Non-pigmented ciliary epithelial cell (primary cell): ENCODE measurements at places on chromosomes 1 and 21.

DNA sequence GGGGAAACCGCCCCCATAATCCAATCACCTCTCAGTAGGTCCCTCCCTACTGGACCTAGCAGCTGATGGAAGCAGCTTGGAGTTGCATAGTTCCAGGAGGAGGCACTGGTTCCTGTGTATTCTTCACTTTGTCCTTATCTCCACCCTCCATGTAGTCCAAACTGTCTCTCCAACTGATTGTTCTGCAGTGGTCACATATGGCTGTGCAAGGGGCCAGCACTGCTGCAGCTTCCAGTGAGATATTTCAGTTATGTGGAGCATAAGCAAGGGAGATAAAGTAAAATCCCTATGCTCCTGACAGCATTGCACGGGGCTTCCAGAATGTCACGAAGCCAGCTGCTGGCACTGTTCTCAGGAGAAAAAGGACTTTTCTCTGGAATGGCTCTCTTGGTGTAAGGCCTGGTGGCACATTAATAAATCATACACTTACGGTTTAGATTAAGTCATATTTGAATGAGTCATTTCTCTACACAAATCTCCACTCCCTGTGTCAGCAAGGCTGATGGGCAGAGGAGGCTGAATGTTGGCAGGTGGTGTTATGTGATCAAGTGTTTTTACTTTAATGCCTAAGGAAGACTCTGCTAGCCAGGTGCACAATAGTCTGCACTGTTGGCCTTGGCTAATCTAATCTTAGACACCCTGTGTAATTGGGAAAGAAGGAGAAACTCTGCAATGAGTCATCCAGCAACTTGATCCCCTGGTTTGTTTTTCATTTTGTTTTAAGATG lies 93.4 kb downstream of the KCNK1 start:
- DNase-seq, result peak; percentile 11

DNA sequence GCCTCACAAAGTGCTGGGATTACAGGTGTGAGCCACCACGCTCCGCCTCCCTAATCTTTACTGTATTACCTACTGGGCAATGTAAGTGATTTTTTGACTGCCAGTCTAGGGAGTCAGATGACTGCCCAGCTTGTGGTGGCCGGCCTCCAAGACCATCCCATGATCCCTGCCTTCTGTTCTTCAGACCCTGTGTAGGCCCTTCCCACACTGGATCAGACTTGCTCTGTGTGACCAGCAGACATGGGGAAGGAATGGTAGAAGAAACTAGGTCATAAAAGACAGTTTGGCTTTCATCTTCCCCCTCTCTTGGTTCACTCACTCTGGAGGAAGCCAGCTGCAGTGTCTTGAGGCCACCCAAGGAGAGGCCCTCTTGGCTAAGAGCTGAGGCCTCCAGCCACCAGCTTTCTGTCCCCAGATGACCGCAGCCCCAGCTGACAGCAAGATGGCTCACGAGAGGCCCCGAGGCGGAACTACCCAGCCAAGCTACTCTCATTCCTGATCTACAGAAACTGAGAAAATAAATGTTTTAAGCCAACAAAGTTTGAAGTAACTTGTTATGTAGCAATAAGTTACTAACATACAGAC lies 14.5 kb upstream of the CBR3 start:
- no peak for DNase-seq

DNA sequence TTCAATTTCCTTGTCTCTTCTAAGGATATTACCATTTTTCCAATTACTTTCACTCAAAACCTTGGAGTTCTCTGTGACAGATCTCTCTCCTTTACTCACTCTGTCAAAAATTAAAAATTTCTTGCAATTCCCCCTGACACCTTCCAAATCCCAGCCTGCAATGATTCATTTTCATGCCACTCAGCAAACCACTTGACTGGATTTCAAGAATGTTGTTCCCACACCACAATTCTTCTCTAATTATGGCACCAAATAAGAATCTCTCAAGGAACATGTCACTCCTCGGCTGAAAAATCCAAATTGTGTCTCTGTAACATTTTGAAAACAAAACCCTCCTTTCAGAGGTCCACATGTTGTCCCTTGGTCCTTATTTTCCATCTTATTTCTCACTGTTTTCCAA lies 438.9 kb upstream of the ZP4 start:
- no peak for DNase-seq

- no peak for DNase-seq
Measured at GRCh38 chr21:45040157-45040711, 34.1 kb upstream of the ADARB1 start.

DNA sequence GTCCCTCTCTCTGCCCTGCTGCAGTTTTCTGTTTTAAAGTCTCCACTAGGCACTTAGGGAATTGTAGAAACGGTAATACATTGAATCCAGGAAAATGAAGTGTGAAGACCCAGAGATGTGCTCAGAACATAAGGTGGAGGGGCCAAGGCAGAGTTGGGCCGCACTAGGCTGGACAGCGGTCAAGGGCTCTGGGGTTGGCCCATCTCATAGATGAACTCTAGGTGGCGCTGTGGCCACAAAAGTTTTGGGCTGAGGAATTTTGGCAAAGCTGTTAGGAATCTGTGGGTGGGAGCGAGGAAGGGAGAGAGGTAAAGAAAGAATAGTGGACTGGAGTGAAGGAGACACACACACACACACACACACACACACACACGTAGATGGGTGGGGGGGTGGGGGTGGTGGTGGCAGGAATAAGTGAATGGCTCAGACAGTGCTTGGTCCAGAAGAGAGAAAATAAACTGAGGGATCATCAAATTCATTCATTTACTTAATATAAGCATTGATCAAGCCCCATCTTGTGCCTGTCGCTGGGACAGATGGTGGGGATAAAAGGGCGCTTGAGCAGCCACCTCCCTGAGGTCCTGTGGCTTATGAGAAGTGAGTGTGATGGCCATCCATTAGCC lies 258.5 kb downstream of the TRABD2B start:
- peak; percentile 9 for DNase-seq

DNA sequence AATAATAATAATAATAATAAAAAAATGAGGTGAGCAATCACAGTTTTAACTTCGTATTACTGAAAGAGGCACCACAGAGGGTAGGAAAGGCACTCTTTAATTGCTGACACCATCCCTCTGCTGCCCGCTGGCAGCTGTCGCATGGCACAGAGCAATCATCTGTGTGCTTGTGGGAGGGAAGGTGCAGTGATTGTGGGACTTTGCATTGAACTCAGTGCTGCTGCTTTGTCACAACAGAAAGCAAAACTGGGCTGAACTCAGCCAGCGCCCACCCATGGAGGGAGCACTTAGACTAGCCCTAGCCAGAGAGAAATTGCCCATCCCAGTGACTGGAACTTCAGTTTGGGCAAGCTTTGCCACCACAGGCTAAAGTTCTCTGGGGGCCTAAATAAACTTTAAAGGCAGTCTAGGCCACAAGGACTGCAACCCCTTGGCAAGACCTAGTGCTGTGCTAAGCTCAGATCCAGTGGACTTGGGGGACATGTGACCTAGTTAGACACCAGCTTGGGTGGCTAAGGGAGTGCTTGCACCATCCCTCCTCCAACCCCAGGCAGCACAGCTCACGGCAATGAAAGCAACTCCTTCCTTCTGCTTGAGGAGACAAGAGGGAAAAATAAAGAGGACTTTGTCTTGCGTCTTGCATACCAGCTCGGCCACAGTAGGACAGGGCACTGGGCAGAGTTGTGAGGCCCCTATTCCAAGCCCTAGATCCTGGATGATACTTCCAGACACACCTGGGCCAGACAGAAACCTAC lies 59.3 kb downstream of the WDR4 start:
- no peak for DNase-seq

DNA sequence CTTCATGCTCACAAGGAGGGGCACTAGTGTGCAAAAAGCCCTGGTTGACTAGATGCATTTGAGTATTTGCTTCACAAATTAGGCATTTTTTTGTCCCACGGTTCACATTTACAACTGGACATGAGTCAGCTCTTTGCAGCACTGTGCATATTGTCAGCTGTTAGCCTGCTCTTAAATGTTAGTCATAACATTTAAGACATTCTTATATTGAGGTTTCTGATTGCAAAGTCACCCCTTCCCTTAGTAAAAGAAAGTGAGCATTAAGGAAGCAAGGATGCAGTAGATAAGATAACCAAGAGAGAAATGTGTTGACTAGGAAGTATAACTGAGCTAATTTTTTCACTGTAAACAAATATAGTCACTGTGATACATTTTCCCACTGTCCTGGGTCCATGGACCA lies 132.6 kb upstream of the CTTNBP2NL start:
- DNase-seq, result no peak

- DNase-seq, result no peak
Measured at GRCh38 chr21:33019516-33019884, 6.2 kb upstream of the OLIG2 start.

DNA sequence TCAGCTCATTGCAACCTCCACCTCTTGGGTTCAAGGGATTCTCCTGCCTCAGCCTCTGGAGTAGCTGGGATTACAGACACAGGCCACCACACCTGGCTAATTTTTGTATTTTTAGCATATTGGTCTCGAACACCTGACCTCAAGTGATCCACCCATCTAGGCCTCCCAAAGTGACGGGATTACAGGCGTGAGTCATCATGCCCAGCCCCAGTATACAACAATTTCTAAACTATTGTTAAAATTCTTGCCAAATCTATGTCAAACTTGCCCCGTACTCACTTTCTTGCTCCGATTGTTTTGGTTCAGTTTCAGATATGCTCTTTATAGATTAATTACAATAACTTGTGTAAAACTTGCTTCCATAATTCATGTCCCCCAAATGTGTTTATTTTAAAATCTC lies 4.1 kb downstream of the RGS18 start:
- no peak for DNase-seq

DNA sequence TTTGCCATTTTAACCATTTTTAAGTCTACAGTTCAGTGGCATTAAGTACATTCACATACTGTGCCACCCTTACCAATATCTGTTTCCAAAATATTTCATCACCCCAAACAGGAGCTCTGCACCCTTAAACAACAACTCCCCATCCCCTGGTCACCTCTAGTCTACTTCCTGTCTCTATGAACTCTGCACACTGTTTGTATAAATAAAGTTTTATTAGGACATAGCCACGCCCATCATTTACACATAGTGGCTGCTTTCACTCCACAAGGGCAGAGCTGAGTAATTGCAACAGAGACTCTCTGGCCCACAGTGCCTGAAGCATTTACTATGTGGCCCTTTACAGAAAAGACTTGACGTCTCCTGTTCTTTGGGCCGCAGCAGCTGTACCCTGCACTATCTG lies 30.1 kb downstream of the KCNAB2 start:
- DNase-seq, result no peak

DNA sequence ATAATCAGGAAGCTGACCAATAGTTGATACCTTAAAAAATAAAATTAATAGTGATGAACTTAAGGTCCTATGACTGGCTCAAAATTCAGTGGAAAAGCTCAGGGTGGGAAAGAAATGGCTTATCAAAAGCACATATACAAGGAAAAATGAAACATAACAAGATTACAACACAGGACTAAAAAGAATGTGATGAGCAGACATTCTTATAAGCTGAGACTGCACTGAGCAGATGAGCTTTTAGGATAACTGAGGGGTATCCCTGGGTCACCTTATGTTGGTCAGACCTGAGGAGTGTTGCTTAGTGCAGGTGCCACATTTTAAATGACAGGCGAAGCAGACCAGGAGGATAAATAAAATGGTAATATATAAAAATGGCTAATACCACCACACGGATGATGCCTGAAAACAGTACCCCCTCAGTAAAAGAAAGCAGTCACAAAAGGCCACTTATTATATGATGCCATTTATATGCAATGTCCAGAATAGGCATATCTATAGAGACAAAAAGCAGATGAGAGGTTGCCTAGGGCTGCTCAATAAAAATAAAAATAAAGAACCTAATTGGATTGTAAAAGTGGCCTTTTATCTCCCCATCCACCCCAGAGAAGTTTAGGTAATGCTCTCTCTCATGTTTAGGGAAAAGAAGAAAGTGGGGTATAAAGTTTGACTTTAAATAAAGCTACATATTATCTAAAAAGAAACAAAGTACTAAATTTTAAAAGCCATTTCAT lies 163.9 kb downstream of the SLC45A1 start:
- DNase-seq, result no peak

GRCh38 chr1:208206092-208206698 lies 38.0 kb downstream of the PLXNA2 start:
- DNase-seq, result no peak

DNA sequence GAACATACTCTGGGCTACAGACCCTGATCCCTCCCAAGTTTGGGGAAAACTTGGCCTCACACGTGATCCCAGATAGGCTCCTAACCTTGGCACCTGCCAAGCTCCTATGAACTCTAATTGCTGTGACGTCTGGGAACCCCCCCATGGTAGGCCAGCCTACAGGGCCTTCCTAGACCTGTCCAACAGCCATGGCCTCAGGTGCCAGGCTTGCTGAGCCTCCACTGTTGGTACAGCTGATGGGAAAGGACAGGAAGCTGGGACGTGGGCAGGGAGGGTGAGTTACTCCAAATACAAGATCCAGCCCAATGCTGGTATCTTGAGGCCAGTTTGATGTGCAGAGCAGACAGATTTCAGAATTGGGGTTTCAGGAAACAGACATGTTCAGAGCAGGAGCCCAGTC lies 19.1 kb downstream of the SMIM12 start:
- DNase-seq, result no peak

- DNase-seq, result no peak
Measured at GRCh38 chr1:240820816-240821215, 208.9 kb upstream of the GREM2 start.

GRCh38 chr1:89627596-89627962 lies 5.3 kb upstream of the LRRC8C start:
- no peak for DNase-seq

GRCh38 chr1:106961646-106962045 lies 94.8 kb upstream of the PRMT6 start:
- no peak for DNase-seq

DNA sequence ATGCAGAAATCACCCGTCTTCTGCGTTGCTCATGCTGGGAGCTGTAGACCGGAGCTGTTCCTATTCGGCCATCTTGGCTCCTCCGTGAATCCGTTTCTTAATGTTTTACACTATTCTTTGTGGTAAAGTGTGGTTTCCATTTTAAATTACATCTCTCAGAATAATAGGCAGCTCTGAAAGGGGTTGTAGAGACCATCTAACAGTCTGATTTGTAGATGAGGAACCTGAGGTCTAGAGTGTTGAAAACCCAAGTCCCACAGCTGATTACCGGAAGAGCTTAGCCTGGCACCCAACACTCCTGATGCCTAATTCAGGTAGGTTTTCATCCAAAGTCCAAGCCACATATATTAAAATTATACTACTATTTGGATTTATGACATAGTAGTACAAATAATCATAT lies 144.0 kb downstream of the LEPR start:
- no peak for DNase-seq

GRCh38 chr1:197985351-197985750 lies 68.2 kb downstream of the LHX9 start:
- DNase-seq, result no peak

GRCh38 chr21:42526379-42526727 lies 12.7 kb downstream of the SLC37A1 start:
- DNase-seq, result no peak

GRCh38 chr21:14918527-14918926 lies 146.3 kb downstream of the NRIP1 start:
- DNase-seq, result no peak

GRCh38 chr1:208433086-208433485 lies 188.9 kb upstream of the PLXNA2 start:
- DNase-seq, result no peak
